Stimulated activated CD8-positive, alpha-beta memory T cell treated with anti-CD3 and anti-CD28 coated beads, Interleukin-4, amount 100 ng/mL, for 4 hours (primary cell): ENCODE measurements at places on chromosomes 2 and 18.
A peak's percentile ranks its signal among the peaks of the same experiment; 100 is the strongest.

DNA sequence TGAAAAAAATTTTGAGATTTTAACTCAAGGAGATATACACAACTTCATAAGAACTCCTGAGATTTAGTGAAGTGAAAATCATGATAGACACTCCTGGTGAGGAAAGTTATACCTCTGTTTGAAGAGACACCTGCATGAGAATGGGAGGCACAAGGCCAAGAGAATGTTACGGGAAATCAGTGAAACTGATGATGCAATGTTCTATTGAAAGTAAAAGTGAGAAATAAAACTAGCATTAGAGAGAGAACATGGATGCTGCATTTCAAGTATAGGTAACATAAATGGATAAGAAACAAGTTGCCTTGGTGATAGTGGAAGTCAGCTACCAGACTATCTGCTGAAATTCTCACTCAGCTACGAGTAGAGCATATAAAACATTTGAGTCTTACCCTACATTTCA, 562.1 kb upstream of the FANCL start:
- DNase-seq: no peak

DNA sequence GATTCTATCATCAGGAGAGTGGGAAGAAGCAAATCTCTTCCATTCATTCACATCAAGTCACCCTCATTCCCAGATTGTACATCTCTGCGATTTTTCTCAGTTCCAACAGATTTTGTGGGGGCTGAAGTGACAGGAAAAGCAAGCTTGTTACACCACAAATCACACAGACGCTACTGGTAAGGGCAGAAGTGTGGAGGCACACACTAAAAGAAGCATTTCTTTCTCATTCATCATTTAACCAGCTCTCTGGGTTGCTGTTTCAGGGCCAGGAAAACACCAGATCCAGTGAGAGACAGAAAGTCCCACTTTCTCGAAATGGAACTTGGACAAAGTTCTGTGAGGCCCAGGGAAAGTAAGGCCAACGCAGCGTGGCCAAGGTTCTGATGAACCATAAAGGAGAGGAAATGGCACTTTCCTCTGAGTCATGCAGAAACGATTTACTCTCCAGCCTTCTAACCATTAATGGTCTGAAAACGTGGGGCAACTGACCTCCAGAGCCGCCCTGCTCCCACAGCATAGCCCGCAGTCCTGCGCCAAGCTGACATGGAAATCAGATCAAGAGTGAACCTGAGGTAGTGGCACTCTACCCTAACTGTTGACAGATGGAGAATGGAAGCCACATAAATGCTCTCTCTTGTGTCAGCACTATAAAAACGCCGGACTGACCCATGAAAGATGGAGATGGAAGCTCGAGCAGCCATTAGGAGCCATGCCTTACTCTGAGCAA, 191.0 kb downstream of the C1D start:
- DNase-seq: no peak

GRCh38 chr18:44533071-44533470, 147.6 kb upstream of the SETBP1 start:
- DNase-seq: no peak

DNA sequence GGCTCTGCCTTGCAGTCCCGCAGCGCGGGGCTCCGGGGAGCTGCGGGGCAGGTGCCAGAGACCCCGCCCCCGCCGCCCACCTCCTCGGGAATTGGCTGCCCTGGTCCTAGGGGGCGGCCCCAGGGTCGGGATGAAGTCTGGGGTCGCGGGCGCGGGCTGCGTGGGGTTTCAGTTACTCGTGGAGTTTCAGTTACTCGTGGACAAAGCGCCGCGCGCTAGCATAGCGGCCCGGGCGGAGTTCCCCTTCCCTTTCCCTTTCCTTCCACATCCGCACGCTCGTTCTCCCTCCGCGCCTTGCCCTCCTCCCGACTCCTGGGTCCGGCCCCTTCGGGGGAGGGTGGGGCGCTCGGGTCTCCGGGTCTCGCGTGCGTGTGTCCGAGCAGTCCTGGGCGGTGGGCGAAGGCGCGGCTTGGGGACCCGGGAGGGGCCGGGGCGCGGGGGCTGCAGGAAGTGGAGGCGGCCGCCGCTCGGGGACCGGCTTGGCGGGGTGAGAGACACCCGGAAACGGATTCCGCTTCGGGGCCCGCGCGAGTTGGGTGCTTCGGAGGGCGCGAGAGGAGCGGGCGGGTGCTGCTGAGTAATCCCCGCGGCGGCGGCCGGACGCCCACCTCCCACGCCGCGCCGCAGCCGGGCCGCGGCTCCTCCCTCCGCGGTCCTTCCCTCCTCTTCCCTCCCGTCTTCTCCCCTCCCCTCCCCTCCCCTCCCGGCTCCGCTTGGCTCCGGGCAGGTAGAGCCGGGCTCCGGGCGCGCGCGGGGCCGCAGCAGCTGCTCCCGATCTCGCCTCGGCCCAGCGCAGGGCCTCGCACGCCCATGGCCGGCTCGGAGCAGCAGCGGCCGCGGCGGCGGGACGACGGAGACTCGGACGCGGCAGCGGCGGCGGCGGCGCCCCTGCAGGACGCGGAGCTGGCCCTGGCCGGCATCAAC, at the start of gene TTC39C:
TTC39C (plus strand) TSS at position 693 of the 924 bp plus-strand sequence; CDS start at position 811, 118 bp downstream.
- DNase-seq: peak; percentile 81

GRCh38 chr2:239004274-239005015, 156.6 kb downstream of the TWIST2 start:
- no peak for DNase-seq

GRCh38 chr2:168641636-168642035, 160.8 kb upstream of the NOSTRIN start:
- DNase-seq: no peak

- no peak for DNase-seq
Observed at GRCh38 chr2:230129343-230129742, 60.6 kb upstream of the SLC16A14 start.

DNA sequence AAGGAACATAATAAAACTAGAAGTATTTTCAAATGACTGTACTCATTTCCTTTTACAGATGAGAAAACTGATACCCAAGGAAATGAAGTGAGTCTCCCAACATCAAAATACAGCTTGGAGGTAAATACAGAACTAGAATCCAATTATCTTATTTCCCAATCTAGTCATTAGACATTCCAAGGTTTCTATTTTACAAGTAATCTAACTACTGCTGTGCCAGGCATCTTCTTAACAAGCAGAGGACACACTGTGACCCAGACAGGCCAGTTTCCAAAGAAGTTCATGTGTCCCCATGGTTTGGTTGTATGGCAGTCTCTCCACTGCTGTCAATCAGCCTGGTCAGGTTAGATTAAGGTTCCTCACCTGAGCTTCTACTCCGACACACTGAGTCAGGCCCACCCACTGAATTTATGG, 143.5 kb downstream of the THADA start:
- DNase-seq: no peak

DNA sequence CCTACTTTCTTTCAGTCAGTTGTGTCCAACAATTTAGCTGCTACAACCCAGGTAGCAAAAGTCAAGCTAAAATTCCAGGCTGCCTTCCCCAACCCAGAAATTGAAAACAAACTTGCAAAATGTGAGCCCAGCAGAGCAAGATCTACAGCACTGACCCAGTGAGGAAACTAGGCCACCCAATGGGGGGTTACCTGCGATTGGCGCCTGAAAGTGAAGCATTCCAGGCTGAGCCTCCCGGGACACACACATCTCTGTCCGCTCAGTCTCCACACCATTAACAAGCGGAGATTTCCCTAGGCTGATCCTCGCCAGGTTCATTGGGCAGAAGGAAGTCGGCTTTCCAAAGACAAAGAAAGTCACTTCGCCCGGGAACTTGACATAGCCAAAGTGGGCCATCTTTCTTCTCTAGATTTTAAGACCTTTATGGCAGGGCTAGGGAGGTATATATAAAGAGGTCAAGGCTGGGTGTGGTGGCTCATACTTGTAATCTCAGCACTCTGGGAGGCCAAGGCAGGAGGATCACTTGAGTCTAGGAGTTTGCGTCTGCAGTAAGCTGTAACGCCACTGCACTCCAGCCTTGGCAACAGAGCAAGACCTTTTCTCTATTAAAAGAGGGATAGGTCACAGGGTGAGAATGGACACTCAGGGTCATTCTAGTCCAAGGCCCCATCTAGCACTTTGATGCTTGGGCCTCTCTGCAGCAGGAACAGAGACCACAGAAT, 53.6 kb downstream of the TTC32 start:
- DNase-seq: no peak

DNA sequence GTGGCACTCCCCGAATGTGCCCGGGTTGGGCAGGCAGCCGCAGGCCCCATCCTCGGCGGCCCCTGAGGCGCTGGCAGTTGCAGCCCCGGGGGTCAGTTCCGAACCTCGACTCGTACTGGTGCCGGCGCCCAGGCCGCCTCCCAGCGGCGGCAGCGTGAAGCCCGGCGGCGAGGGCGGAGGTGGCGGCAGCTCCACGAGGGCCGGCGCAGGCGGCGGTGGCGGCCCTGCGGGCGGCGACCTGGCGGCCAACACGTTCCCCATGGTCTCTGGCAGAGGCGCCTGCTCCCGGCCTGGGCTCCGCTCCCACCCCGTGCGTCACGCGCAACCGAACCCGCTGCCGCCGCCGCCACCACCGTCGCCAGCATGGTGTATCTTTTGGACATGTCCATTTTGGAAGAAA, 196.3 kb downstream of the CCDC74A start:
- DNase-seq: no peak

- DNase-seq: no peak
Observed at GRCh38 chr2:221370857-221371211, 201.3 kb downstream of the EPHA4 start.

GRCh38 chr2:28343184-28343942, 49.3 kb upstream of the FOSL2 start:
- no peak for DNase-seq

- DNase-seq: no peak
Observed at GRCh38 chr2:99998651-99999320, 143.6 kb downstream of the AFF3 start.

DNA sequence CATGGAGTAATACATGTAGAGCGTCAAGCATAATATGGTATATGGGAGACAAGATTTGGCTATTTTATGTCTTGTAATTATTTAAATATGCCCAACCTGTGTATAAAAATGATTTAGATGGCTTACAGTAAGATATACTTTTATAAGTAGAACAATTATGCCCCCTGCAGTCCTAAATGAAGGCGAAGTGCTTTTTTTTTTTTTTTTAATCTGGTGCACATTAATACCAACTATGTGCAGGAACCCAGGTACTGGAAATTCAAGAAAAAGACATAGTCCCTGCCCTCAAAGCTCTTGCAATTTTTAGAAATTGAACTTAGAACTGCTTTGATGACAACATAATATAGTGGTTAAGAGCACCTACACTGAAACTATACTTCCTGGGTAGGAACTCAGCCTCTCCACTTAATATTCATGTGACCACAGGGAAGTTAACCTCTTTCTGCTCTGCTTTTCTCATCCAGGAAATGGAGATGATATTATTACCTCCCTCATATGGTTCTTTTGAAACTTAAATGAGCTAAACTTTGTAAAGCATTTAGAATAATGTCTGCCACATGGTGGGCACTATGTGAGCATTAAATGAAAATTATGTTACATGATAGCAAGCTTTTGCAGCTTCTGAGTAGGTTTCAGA, 38.1 kb downstream of the AFTPH start:
- DNase-seq: no peak

DNA sequence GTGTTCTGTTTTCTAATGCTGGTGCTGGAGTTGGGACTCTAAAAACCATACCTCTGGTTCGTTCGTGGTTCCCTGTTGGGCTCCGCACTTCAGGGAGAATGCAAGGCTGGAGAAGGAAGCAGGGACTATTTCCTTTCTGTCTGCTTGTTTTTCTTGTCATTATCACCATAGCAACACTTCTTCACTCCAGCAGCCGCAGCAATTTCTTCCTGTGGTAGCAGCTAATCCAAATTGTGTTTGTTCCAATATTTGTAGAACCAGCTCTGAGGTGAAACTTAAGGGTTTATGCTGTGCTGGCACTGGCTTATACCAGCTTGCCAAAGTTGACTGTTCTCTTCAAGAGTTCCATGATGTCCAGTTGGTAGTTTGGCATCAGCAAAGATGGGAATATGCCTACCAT, 301.4 kb upstream of the SYT4 start:
- no peak for DNase-seq

- no peak for DNase-seq
Observed at GRCh38 chr2:42914314-42914713, 121.9 kb upstream of the HAAO start.

DNA sequence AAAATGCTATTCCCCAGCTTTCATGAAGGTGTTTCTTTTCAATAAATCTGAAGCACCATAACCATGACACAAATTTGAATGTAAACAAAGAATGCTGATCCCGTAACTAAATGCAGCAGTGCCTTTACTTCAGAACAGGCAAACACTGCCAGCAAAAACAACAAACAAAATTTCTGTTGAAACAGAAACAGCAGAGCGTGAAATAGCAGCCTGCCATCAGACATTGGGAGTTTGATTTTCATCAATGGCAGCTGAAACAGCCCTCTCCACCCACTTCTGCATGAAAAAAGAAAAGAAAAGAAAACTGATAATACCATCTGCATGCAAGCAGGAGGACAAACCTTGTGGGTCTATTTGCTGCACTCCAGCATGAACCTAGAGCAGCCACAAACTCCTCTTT, 128.3 kb downstream of the CDH2 start:
- DNase-seq: no peak

GRCh38 chr2:157395811-157396210, 48.1 kb downstream of the CYTIP start:
- no peak for DNase-seq

GRCh38 chr2:19677215-19677777, 224.5 kb downstream of the TTC32 start:
- DNase-seq: no peak

DNA sequence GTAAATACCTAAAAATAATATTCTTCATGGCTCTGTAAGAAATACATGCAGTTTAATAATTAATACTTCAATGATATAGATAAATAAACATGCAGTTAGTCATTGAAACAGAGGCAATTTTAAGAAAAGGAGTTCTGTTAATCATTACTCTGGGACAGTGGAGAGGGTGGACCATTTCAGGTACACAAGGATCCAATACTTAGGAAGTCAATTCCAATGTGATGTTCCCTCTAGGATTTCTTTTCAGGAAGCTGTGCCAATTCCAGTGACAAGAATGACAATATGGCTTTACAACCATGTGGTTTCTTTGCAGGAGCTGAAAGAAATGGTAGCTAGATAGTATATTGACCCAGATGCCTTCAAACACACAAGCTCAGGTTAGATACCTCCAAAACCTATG, 175.8 kb upstream of the NETO1 start:
- DNase-seq: no peak

- no peak for DNase-seq
Observed at GRCh38 chr2:63763391-63763941, 78.2 kb upstream of the UGP2 start.

DNA sequence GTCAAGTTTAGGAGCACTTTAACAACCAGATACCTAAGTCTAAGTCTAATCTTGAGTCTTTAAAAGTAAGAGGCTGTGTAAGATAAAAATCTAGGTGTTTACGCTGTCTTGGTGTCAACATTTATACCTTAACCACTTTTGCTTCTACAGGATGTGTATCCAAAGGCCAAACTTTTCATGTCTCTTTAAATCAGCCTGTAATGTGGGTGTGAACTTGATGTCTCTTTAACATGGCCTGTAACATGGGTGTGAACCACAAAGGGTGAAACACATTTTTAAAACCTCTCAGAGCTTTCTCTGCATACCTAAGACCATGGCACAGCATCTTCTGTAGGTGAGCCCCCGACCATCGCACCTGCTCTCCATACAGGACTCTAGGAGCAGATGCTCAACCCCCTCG, 40.4 kb downstream of the SH3YL1 start:
- DNase-seq: no peak

- no peak for DNase-seq
Observed at GRCh38 chr2:40606862-40607261, 155.0 kb upstream of the SLC8A1 start.
